NCI-H1694 treated with DMSO at 0.1 percent for 48 hours (cell line): ENCODE measurements at places on chromosomes 5 and 9.

DNA sequence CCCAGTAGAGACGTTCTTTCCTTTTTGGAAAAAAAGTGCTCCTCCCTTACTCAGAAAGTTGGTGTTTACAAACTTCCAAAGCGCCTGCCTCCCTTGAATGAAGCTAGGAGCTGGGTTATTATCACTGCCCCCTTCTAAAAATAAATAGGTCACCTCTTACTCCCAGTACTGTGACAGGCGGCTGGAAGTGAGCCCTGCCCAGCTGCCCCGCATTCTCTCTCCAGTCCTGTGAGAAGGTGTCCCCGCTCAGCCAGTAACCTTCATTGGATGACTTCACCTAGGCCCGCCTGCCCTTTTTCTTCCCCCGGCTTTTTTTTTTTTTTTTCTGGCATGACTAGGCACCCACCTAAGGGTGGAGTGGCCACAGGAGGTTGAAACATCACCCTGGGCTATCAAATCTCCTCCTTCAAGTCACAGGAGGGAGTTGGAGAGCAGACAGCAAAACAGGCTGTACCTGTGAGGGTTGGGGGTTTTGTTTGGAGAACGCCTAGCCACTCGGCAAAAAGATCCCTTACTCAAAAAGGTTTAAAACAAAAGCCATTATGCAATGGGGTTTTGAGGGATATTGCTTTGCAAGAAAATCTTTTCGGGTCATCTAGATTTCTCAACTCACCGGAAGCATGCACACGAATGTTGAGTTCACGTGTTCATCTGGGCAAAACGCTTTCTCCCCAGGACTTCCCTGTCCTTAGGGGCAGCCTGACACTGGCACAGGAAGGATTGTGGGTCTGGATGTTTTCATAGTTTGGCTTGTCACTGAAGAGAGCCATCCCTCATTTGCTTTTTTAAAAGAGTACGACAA, 43.3 kb upstream of the ZNF622 start:
- DNase-seq: no peak

- no peak for DNase-seq
These were observed 11.7 kb upstream of the UGT3A2 start for GRCh38 chr5:36078430-36078829.

GRCh38 chr5:98204798-98205197, 568.7 kb upstream of the RGMB start:
- no peak for DNase-seq

GRCh38 chr5:139636975-139637408, 11.2 kb upstream of the CXXC5 start:
- peak; percentile 38 for DNase-seq

DNA sequence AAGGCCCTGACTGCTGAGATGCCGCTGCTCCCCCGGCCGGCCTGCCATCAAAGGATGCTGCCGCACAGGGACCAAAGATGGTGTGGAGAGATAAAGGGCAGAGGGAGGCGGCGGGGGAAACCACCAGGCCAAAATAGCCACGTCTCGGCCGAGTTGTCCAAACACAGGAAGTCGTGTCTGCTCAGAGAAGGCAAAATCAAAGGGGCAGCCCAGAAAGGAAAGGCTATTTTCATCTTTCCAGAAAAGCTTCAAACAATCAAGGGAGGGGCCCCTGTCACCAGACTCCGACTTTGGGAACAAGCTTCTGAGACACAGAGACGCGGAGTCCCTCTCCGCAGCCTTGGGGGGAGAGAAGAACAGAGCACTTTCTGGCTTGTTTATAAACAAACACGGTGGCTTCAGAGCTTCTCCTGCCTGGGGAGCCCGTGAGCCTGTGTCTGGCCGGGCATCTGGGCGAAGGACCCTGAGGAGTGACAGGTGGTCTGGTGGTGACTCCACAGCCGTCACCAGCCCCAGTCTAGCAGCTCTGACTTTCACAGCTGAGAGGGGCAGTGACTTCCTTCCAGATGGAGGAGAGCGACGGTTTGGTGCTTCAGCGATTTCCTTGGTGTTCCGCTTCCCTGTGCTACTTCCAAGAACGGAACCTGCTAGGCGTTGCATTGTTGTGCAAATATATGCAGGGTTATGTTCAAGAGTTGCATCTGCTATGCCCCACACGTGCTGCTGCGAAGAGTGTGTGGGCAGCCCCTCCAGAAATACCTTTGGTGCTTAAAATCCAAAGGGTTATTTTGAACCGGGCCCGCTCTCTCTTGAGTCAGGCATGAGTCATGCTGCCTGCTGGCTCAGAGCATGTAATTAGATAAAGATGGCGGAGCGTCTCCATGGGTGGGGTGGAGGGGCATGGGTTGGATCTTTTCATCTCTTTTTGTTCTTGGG, 24.0 kb downstream of the ADAMTSL2 start:
- no peak for DNase-seq
